Stimulated activated CD4-positive, alpha-beta T cell treated with anti-CD3 and anti-CD28 coated beads, Interleukin-1b, Interleukin-23, amount 100 ng/mL, for 1 hour (primary cell): ENCODE measurements at places on chromosomes 4 and X.

- no peak for DNase-seq
Measured at GRCh38 chr4:182547435-182547834, 304.2 kb downstream of the TENM3 start.

- DNase-seq: no peak
Measured at GRCh38 chr4:92035666-92036065, 268.1 kb upstream of the GRID2 start.

DNA sequence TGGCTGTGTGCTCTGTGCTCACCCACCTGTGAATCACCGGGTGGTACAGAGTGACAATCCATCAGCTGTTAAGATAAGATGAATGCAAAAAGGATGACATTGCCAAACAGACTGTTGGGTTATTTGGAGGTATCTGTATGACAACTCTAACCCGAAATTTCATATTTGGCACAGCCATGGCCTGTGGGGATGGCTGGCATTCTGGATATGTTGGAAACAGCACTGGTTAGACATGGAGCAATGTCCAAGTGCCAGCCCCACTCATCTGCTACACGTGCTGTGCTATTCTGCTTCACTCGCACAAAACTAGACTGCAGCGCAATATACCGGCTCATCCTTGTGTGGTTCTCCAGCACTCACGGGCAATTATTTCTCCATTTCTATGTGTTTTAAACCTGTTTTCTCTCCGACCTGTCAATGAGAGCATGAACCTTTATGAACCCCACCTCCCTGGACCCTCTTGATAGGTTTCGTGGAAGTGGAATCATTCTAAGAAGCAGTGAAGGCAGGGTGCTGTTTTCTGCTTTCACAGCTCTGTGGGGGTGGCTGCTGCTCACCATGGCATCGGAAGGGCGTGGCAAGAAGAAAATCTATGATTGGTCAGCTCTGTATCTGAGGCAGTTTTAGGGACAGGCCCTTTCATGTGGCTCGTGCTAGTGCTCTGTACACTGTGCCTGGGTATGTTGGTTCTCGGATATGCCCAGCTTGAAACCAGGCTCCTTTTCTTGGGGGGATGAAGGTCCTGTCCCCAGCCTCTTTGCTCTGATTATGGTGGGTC, 94.9 kb downstream of the ENPP6 start:
- no peak for DNase-seq

DNA sequence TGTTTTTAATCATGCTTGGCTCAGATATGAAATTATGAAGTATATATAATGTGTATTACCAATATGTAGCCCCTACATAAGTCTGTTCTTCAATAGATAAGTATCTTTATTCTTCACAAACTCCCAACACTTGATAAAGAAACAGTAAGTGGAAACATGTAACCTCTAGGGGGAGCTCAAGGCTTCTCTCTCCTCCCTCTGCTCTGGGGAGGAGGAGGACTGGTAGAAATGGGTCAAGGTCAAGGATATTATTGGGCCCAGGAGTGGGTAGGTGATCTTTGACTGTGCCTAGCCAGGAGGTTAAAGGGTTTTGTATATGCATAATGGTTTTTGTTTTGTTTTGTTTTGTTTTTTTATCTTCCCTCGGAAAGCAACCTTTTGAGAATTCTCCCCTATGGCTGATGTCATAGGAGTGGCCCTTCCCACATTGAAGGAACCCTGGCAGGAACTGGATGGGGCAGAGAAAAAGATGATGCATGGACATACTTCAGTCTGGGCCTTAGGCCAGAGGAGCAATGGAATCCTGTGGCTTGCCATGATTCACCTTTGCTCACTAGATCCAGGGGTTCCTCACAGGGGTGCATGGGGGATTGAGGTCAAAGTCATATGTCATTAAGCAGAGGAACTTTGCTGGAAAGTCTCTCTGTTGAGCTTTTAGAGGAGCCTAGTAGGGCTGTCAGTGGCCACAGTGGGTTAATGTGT, 460.3 kb downstream of the MID1IP1 start:
- DNase-seq: no peak

DNA sequence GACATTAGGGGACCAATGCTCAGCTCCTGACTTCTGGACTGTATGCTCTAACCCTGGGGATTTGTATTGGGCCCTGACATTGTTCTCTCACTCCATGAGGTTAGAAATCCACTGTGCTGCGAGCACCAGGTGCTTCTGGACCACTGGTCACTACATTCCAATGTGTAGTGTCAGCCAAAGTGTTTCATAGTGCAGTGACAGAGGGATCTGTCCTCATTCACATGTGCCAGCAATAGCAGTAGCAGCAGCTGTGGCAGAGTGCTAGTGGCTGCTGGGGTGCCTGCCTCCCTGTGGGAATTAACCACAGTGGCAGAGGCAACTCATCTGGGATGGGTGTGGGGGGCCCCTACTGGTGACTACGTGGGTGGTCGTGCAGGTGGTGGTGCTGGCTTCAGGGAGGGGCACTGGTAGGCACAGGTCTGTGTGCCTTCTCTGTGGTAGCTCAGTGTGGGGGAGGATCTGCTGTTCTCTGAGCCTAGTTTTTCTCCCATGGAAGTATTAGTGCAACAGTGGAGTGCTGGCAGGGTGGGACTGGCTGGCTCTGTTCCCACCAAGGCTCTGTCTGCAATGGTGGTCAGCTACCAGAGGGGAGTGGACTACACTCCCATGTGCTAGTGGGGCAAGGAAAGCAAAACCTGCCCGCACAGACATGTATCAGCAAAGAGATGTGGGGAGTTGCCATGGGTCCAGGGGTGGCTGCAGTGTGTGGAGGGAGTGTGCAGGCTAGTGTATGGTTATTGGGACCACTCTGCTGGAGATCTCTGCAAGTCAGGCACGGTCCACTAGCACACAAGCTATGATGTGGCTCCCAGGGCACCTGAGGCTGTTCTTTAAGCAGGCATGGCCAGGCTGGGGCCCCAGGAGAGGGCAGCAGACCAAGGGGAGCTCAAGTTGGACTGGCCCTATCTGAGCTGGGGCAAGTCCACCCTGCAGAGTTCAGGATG, 78.5 kb downstream of the SCLT1 start:
- DNase-seq: no peak

DNA sequence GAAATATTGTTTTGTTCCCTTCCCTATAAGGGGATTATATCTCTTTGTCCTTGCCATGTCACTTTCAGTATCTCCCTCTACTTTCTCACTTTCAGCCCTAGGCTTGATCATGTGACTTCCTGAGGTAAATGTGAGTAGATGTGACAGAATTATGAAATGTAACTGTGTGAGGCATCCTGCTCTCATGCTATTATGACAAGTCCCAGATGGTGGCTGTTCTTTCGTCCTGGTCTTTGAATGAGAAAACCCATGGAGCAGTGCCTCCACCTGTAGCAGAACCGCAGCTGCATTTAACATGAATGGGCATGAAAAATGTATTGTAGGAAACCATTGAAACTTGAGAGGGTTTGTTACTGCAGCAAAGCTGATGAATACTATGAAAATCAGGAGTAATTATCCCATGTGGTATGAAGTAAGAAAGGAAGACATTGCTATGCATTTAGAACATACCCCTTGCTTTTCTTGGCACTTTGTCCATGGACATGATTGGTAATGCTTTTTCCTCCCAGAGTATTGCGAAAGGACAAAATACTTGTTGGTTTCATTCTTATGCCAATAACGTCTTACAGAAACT, 202.2 kb upstream of the GPRIN3 start:
- no peak for DNase-seq

DNA sequence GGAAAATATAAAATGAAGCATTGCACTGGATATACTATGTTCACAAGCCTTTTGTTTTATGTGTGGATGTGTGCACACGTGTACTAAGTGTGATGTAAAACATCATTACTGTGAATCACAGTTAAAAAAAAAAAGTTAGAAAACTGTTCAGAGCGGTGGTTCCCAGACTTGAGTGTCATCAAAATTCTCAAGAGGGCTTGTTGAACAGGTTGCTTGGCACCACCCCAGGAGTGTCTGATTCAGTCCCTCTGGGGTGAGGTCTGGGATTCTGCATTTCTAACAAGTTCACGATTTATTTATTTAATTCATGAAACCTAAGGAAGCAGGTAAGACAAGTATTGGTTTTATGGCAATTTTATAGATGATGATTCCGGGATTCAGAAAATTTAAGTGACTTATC, 1.8 kb downstream of the CENPU start:
- no peak for DNase-seq

- DNase-seq: no peak
Measured at GRCh38 chr4:147844781-147845180, 112.9 kb downstream of the ARHGAP10 start.
